Activated T-cell treated with anti-CD3 and anti-CD28 coated beads, Interleukin-2, amount 50 U/mL, for 72 hours (primary cell): ENCODE measurements at places on chromosomes 11 and 22. TPM values are rescaled to one million over a fixed set of nuclear protein-coding genes. Genes with fewer than 3 reads are reported as not detected.

GRCh38 chr11:12802418-12803085 is 128.3 kb downstream of the TEAD1 start:
- no peak overlapping the region for H3K4me3 ChIP-seq
- H3K27ac ChIP-seq: no peak overlapping the region
- H3K27me3 ChIP-seq: peaks cover 90% of the 10 kb centered on the region
- no peaks in the 10 kb centered on the region for H3K4me1 ChIP-seq

DNA sequence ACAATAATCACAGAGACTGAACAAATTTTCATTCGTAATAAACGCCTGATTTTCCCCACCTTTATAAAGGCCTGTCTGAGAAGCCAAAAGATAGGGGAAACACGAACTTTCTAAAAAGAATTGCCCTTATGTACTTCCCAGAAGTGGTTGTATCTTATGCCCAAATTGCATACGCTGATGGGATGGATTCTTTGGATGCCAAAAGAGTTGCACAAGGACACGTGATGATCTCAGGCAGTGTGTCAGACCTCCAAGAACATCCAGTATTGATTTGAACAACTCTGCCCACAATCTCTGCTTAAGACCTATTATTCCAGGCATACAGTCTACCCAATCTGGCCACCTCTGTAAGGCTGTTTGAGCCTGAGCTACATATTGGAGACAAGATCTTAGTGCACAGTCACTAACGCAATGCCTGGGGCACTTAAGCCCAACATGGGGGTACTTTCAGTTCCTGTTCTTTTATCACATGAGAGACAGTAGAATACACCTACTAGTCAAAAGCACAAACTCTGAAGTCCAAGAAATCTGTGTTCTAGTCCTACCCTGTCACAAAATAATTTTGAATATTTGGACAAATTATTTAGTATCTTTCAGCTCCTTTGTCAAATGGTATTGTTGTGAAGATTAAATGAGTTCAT is 38.9 kb downstream of the OR10A6 start:
- H3K4me1 ChIP-seq: no peaks in the 10 kb centered on the region
- DNase-seq: no peak
- H3K36me3 ChIP-seq: no peaks in the 10 kb centered on the region
- H3K4me3 ChIP-seq: no peak overlapping the region
- H3K27me3 ChIP-seq: peaks cover 6% of the 10 kb centered on the region

GRCh38 chr11:112963368-112963955 is 2.2 kb downstream of the NCAM1 start:
- H3K27me3 ChIP-seq: peaks cover 64% of the 10 kb centered on the region
- H3K4me3 ChIP-seq: peak overlapping the region; percentile 27
- no peaks in the 10 kb centered on the region for H3K36me3 ChIP-seq
- H3K27ac ChIP-seq: no peak overlapping the region
- no peak for DNase-seq
- H3K4me1 ChIP-seq: peaks cover 12% of the 10 kb centered on the region

GRCh38 chr22:19525116-19525660 is 978 bp upstream of the CLDN5 start:
- H3K27me3 ChIP-seq: peaks cover 22% of the 10 kb centered on the region
- peaks cover 17% of the 10 kb centered on the region for H3K4me1 ChIP-seq
- no peak overlapping the region for H3K27ac ChIP-seq
- DNase-seq: no peak
- peak overlapping the region; percentile 57 for H3K4me3 ChIP-seq

DNA sequence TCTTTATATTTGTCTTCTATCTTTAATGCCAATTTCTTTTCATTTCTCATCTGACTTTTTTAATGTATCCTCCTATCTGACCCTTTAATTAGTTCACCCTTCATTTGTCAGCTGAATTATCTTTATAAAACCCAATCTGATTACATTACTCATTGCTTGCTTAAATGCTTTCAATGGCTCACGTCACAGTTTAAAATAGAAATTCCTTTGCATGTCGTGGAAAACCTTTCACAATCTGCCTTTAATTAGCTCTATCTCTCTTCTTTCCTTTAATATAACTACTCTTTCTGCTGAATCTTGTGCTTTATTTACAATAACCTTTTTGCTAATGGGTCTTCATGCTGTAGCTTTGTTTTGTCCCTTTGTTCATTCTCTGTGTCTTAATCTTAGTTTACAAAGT is 125.7 kb downstream of the DYNC2H1 start:
- no peaks in the 10 kb centered on the region for H3K36me3 ChIP-seq
- DNase-seq: no peak
- H3K4me1 ChIP-seq: no peaks in the 10 kb centered on the region
- no peak overlapping the region for H3K27ac ChIP-seq
- H3K4me3 ChIP-seq: no peak overlapping the region
- H3K27me3 ChIP-seq: no peaks in the 10 kb centered on the region

DNA sequence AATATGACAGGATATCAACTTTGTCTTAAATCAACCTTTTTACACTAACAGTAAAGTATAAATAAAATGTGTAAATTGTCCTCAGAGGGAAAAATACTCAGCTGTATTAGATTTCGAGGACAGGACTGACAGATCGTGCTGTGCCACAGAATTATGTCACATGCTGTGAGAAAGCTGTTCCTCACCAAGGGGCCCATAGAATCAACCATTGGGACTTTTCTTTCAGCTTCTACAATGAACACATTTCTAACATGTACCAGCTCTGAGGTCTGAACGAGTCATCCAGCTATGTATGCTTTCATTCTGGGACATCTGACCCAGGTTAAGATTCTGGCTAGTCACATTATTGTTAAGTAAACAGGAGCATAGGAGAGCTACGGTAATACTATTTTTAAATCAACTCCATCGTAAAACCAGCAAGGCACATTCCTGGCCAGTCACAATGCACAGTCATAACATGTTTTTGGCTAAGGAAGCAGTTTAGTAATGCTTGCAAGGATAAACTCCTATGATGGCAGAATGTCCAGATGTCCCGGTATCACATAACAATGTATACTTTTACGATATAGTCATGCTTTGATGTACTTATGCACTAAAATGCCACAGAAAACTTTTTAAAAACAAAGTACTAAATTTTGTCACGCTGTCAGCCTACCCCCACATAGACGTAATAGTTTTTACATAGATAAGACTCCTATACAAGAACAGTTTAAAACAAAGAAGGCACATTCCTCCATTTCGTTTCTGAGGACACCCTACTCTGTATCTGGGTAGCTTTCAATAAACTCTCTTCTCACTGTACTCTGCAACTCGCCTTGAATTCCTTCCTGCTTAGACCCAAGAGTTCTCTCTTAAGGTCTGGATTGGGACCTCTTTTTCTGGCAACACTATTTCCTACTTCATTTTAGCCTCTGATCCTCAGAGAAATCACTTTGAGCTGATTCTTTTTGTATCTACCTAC is 27.4 kb downstream of the ZNF214 start:
- no peak overlapping the region for H3K27ac ChIP-seq
- H3K27me3 ChIP-seq: peaks cover 6% of the 10 kb centered on the region
- no peaks in the 10 kb centered on the region for H3K4me1 ChIP-seq
- H3K36me3 ChIP-seq: no peaks in the 10 kb centered on the region

GRCh38 chr22:28051787-28052356 is 132.8 kb upstream of the PITPNB start:
- H3K27me3 ChIP-seq: no peaks in the 10 kb centered on the region
- H3K4me1 ChIP-seq: no peaks in the 10 kb centered on the region
- DNase-seq: peak; percentile 31
- H3K27ac ChIP-seq: no peak overlapping the region
- H3K36me3 ChIP-seq: no peaks in the 10 kb centered on the region

DNA sequence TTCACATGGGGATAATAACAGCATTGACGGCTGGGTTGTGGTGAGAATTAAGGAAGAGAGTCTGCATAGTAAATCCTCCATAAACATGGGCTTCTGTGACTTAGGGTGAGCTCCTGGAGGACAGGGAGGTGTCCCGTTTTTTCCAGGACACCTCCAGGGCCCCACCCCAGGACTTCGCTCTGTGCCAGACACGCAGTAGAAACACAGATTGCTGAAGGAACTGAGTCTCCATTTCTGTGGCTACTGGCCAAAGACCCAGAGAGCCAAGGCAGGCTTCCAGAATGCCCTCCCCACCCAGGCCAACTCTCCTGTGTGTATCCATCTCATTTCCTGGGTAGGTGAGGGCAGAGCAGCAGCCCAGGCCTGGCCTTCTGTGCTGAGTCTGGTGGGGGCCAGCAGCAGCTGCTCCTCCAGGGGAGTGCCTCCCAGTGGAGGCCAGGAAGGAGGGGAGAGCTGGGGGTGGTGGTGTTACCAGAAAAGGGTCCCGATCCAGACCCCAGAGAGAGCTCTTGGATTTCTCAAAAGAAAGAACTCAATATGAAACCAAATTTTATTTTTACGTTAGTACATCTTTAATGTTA is 9.5 kb upstream of the RFPL3 start:
- no peak for DNase-seq
- H3K27me3 ChIP-seq: peaks cover 21% of the 10 kb centered on the region
- H3K27ac ChIP-seq: no peak overlapping the region
- H3K36me3 ChIP-seq: no peaks in the 10 kb centered on the region

DNA sequence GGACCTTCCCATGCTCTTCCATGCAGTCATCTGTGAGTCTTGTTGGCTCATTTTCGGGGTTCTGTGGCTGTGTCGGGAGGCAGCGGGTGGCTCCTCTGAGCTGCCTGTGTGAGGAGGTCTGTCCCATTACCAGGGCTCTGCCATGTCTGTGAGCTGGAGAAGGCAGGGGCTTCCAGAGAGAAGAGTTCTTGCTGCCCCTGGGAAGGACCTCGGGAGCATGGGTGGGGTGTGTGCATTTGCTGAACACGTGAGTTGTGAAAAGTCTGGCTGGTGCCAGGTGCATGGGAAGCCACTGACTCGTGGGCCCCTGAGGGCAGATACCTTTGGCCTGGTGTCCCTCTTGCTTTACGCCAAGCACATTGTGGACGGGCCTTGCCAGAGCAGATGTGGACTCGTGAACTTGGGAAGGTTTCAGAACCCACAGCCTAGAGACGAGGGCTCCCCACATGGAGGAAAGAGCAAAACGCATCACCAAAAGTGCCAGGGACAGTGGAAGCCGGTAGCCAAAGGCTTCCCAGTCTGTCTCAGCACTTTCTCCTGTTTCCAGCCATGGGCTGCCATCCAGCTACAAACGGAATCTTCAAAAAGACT is 1324.5 kb downstream of the BRD1 start:
- no peak overlapping the region for H3K27ac ChIP-seq
- no peaks in the 10 kb centered on the region for H3K36me3 ChIP-seq
- H3K27me3 ChIP-seq: no peaks in the 10 kb centered on the region
- no peak for DNase-seq
- no peaks in the 10 kb centered on the region for H3K4me1 ChIP-seq
- no peak overlapping the region for H3K4me3 ChIP-seq

The TRPT1 gene
- total RNA-seq: 19.7 TPM

The PRPF19 gene
- total RNA-seq: 175 TPM

The TUBGCP6 gene
- total RNA-seq: 64.9 TPM

The GLYAT gene
- total RNA-seq: not detected
